Hematopoietic multipotent progenitor cell (in vitro differentiated cells): ENCODE measurements at places on chromosomes 12 and 14.

DNA sequence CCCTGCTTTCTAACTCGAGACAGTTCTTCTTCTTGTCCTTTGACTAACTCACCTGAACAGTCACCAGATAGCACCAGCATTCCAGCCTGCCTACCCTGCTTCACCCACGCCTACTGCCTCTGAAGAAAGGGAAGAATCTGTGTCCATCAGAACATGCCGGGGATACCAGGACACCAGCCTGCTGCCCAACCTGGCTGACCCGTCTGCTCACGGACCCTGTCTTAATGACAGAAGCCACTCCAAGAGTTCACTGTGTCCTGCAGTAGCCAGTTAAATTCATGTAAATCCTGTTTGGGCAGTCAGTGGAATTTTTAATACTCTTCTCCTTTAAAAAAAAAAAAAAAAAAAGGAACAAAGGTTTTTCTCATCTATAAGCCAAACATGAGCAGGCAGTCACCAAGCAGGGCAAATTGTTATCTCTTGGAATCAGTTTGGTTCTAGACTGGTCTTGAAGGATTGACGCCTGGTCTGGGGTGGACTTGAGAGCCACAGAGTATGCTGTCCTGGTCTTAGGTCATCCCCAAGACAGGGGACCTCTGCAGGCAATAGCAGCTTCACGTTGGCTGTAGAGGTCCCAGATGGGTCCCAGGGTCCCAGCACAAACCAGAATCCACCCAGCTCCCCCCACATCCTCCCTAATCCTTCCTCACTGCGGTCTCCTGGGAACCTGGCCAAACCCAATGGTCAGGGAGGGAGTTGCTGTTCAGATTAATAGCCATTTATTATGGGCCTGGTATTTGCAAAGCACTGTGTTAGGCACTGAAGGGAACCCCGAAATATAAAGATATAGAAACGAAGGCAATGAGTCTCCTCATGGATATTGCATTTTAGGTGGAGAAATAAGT lies 181.1 kb upstream of the HIF1A start:
- no peak for DNase-seq

DNA sequence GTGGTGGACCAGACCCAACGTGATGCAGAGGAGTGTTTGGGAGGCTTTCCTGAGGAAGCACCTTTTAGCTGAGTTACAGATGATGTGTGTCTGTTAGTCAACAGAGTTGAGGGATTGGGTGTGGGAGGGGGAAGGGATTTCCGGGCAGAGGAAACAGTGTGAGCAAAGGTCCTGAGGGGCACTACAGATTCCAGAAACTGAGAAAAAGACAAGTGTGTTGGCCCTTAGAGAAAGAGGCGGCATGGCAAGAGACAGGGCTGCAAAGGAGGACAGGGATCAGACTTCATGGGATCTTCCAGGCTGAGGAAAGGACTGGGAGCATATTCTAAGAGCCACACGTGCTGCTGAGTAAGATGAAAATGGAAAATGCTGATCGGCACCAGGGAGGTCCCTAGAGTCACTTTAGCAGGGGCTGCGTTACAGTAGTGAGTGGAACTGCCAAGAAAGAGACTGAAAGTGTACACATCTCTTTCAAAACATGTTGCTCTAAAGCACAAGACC lies 9.4 kb upstream of the RPS6KL1 start:
- DNase-seq = peak; percentile 59

GRCh38 chr14:61219256-61219655 lies 61.9 kb downstream of the TMEM30B start:
- DNase-seq = no peak

- no peak for DNase-seq
Observed at GRCh38 chr12:128266086-128266485, 884 bp upstream of the TMEM132C start.

DNA sequence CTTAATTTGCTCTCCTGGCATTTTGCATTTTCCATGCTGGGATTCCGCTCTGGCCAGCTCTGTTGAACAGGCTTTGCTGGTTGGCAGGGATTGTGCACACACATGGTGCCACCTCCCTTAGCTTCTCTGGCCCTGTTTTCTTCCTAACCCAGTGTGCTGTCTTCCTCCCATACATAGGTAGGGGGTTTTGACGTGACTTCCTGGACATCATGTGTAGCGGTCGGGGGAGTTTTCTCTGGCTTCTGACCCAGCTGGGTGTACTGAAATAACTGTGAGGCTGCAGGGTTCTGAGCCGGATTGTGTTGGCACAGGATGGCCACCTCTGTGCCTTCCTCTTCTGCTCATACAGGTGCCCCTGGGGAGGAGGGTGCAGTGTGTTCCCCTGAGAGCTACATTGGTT lies 25.7 kb downstream of the C14orf132 start:
- DNase-seq = no peak

- DNase-seq = no peak
Observed at GRCh38 chr12:65189028-65189718, 19.8 kb downstream of the LEMD3 start.

DNA sequence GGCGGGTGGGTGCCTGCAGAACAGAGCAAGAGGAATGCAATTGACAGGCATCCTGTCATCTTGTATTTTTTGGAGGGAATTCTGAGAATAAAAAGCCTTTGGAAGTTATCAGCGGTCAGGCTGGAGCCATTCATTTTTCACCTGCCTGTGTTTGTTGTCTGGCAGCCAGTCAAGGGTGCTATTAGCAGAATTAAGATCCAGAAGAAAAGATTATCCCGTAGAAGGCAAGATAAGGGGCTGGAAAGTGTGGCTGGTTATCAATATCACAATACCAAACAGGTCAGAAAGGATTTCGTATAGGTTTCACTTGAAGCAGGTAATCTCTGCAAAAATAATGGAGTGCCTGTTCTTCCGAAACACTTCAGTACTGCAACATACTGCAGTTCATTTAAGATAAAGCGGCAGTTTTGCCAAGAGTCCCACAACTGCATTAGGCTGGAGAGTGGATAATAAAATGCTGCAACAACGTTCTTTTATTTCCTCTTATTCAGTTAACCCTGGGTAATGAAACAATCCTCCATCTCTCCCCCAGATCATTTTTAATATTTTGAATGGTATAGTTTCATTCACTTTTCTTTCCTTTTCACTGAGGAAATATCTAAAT lies 171.2 kb upstream of the CDKN3 start:
- DNase-seq = no peak

DNA sequence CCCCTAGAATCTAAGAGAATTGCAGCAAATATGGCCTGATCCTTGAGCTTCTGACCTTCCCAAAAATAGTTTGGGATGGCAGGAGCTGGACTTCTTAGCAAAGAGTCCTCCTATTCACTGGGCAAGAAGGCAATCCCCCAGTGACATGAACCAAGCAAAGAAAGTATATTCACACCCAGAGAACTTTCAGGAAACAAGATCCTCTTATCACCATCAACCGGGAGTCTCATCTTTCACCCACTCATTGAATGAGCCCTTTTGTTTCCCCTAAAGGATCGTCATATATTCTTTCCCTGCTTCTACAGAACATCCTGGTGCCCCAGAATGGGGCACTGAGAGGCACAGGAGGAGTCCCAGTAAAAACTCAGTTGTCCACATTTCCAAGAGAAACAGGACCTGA lies 19.7 kb downstream of the SPTB start:
- no peak for DNase-seq
